ENCODE measurements at places on chromosomes 12 and 14. TPM values are rescaled to one million over a fixed set of nuclear protein-coding genes. Genes with fewer than 3 reads are reported as not detected.

DNA sequence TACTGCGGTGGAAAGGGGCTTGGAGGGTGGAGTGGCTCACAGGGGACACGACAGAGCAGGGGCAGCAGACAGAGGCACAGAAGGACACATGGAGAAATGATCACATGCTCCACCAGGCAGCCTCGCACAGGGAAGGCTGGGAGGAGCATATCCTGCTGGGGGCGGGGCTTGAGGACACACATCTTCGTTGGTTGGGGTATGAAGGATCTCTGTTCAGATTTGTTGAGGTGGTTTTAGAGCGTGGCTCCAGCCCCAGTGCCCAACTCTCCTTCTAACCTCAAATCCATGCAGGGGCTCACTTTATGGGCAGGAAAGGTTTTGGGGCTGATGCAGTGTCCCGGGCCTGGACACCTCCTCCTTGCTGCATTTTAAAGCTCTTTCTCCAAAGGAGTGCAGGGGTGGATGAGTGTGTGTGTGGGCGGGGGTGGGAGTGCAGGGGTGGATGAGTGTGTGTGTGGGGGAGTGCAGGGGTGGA, 733 bp upstream of the P3H3 start:
- H3K27me3 ChIP-seq: no peaks in the 10 kb centered on the region
- H3K36me3 ChIP-seq: no peaks in the 10 kb centered on the region
- 0 out of 2 replicates have a peak overlapping the region, but pooled peaks have one; percentile 29 for H3K27ac ChIP-seq
- H3K4me3 ChIP-seq: no peak overlapping the region

GRCh38 chr12:29008786-29009185, 140.3 kb upstream of the FAR2 start:
- H3K36me3 ChIP-seq: no peaks in the 10 kb centered on the region
- no peaks in the 10 kb centered on the region for H3K4me1 ChIP-seq
- no peak overlapping the region for H3K4me3 ChIP-seq
- no peak overlapping the region for H3K27ac ChIP-seq
- no peak for DNase-seq

- H3K4me1 ChIP-seq: peaks cover 20% of the 10 kb centered on the region
- no peaks in the 10 kb centered on the region for H3K36me3 ChIP-seq
- H3K4me3 ChIP-seq: no peak overlapping the region
- no peak overlapping the region for H3K27ac ChIP-seq
- no peak for DNase-seq
These were observed 1.6 kb upstream of the AQP6 start for GRCh38 chr12:49971141-49971540.

DNA sequence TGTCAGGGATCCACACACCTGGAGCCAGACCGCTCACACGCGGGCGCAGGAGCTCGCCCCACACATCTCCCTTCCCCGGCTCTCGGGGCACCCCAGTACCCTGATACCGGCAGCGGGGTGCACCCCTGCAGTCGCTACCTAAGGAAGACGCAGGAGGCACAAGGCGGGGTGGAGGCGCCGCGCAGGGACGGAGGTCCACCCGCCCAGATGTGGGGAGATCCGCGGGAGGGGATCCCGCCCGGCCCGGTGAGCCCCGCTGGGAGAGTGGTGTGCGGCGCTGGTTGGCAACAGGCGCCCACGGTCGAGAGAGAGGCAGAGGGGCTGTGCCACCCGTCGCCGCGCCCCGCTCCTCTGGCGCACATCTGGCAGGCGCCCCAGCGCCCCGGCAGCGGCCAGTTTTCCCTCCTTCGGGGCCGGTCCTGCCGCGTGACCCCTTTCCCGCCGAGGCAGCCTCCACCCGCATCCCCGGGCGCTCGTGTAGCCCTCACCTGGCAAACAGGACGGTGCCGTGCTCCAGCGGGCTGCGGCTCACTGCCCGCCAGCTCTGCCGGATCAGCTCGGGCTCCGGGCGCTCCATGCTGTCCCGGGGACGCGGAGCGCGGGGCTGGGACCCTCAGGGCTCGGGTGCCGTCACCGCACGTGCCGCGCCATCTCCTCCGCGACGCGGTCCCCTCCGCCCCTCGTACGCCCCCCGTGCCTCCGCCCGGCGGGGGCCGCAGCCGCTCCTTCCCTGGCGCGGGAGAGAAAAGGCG, 469 bp downstream of the NGB start:
- H3K27me3 ChIP-seq: no peaks in the 10 kb centered on the region
- no peak overlapping the region for H3K27ac ChIP-seq
- no peaks in the 10 kb centered on the region for H3K36me3 ChIP-seq
- DNase-seq: no peak
- no peak overlapping the region for H3K4me3 ChIP-seq

CCDC38 gene
- not detected for total RNA-seq

DNA sequence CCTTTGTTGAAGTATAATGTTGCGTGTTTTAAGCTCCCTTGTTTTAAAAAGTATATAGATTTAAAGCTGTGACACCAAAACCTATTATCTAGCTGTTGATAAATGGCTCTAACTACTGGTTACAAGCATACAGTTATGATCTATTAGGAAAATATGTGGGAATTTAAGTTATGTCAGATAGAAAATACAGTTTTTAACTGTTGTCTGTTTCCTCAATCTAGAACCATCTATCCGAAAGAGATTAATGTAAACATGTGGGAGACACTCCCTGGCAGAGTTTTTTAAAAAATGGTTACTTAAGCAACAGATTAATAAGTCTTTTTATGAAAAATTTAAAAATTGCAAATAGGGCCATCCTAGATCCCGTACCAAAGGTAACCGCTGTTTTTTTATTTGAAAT, 8.2 kb downstream of the RPL36AL start:
- no peak overlapping the region for H3K27ac ChIP-seq
- no peaks in the 10 kb centered on the region for H3K27me3 ChIP-seq
- no peak overlapping the region for H3K4me3 ChIP-seq
- peaks cover 3% of the 10 kb centered on the region for H3K36me3 ChIP-seq
- peaks cover 3% of the 10 kb centered on the region for H3K4me1 ChIP-seq

TRIM9 gene
- total RNA-seq: 0.44 TPM

GRCh38 chr14:61215222-61216020, 65.7 kb downstream of the TMEM30B start:
- peaks cover 3% of the 10 kb centered on the region for H3K27me3 ChIP-seq
- H3K36me3 ChIP-seq: no peaks in the 10 kb centered on the region
- no peaks in the 10 kb centered on the region for H3K4me1 ChIP-seq
- no peak for DNase-seq
- no peak overlapping the region for H3K4me3 ChIP-seq
- H3K27ac ChIP-seq: no peak overlapping the region

GRCh38 chr14:51004801-51005526, 60.7 kb upstream of the PYGL start:
- H3K27ac ChIP-seq: no peak overlapping the region
- no peak for DNase-seq
- H3K27me3 ChIP-seq: no peaks in the 10 kb centered on the region
- H3K36me3 ChIP-seq: no peaks in the 10 kb centered on the region
- peaks cover 3% of the 10 kb centered on the region for H3K4me1 ChIP-seq

DNA sequence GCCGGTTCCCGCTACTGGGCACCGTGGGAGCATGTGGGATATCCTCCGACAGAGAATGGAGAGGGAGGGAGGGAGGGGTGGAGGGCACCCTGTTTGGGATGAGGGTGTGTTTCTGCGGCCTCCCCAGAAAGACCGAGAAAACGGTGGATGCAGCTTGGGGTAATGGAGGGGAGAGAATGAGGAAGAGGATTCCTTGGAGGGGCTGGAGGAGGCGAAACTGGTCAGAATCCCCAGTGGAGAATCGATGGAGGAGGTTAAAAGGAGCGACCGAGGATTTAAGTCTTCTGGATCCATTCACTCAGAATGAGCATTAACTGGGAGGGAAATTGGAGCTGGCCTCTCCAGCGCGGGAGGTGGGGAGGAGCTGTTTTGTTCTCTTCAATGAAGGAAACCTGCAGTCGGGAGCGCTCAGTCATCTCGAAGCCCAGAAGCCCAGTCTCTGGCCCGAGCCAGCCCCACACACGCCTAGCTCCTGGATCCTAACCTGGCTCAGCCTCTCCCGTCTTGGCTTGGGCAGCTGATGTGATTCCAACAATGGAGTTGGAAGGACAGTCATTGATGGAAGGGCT, 581 bp downstream of the ARG2 start:
- H3K27me3 ChIP-seq: no peaks in the 10 kb centered on the region
- H3K4me3 ChIP-seq: peak overlapping the region; percentile 58
- no peak for DNase-seq
- H3K36me3 ChIP-seq: no peaks in the 10 kb centered on the region
- H3K4me1 ChIP-seq: peaks cover 9% of the 10 kb centered on the region
- H3K27ac ChIP-seq: no peak overlapping the region

DNA sequence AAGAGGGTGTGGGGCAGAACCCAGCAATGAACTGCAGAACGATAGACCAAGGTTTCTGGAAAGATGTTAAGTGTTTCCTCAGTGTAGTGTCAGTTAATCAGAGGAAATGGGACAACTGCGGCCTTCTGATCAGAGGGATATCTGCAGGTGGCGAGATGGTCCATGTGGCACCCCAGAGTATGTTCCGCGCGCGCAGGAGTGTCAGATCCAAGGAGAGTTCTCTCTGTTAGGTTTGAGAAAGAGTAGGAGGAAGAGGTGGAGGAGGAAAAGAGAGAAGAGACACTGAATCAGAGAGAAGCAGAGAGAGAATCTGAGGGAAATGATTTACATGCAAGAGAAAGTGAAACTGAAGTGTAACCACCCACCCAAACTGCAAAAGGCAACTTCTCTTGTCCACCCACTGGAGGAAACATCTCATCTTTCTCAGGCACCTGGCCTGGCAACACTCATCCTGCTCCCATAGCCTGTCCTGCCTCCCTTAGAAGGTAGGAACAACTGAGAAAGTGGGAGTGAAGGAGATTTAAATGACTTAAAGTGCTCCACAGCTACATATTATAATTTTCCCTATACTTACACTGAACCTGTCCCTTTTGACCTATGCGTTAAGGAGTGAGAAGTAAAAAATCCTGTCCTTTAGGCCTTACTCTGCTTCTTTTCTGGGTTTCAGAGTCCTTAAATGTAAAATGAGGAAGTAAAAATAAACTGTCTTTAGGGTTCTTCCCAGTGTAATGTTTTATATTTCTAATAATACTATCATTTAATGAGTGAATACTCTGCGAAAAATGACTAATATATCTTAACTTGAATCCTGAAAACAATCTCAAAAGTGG, 6.8 kb upstream of the TESPA1 start:
- no peaks in the 10 kb centered on the region for H3K36me3 ChIP-seq
- H3K4me3 ChIP-seq: no peak overlapping the region
- H3K27ac ChIP-seq: no peak overlapping the region
- no peaks in the 10 kb centered on the region for H3K4me1 ChIP-seq
- DNase-seq: no peak
- H3K27me3 ChIP-seq: peaks cover 16% of the 10 kb centered on the region

GRCh38 chr14:22526218-22526617, 62.8 kb downstream of the DAD1 start:
- no peak overlapping the region for H3K27ac ChIP-seq
- H3K4me1 ChIP-seq: no peaks in the 10 kb centered on the region
- peaks cover 2% of the 10 kb centered on the region for H3K27me3 ChIP-seq
- H3K36me3 ChIP-seq: no peaks in the 10 kb centered on the region

SLC38A6 gene
- 9.3 TPM for total RNA-seq

- no peaks in the 10 kb centered on the region for H3K27me3 ChIP-seq
- H3K4me3 ChIP-seq: no peak overlapping the region
- H3K4me1 ChIP-seq: no peaks in the 10 kb centered on the region
- no peaks in the 10 kb centered on the region for H3K36me3 ChIP-seq
- no peak overlapping the region for H3K27ac ChIP-seq
These were observed 91.5 kb upstream of the PTGDR start for GRCh38 chr14:52175982-52176502.

CLEC6A gene
- not detected for total RNA-seq

- no peak overlapping the region for H3K27ac ChIP-seq
- no peak for DNase-seq
- H3K4me1 ChIP-seq: no peaks in the 10 kb centered on the region
- no peaks in the 10 kb centered on the region for H3K27me3 ChIP-seq
- no peak overlapping the region for H3K4me3 ChIP-seq
These were observed 20.2 kb downstream of the CD163 start for GRCh38 chr12:7483343-7483742.

GRCh38 chr14:61866932-61867920, 105.0 kb downstream of the SNAPC1 start:
- no peak overlapping the region for H3K4me3 ChIP-seq
- no peak for DNase-seq
- H3K4me1 ChIP-seq: no peaks in the 10 kb centered on the region
- no peaks in the 10 kb centered on the region for H3K27me3 ChIP-seq
- H3K27ac ChIP-seq: no peak overlapping the region

DNA sequence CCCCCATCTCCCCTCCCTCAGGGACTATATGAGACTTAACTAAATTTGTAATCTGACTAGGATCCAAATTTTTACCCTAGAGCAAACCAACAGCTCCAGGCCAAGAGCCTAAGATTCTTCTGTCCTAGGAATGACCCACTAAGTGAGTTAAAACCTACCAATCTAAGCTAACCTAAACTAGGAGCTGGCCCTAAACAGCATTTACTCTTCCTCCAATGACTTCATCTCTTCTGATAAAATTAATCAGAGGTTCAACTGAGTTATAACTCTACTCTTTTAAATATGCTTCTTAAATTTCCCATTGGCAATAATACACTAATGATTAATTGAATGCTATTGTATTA, 39.9 kb upstream of the TMPO start:
- 0 out of 2 replicates have a peak, but pooled peaks cover 2% of the 10 kb centered on the region for H3K4me1 ChIP-seq
- peak overlapping the region; percentile 10 for H3K27ac ChIP-seq
- H3K27me3 ChIP-seq: no peaks in the 10 kb centered on the region
- no peak for DNase-seq
- H3K36me3 ChIP-seq: no peaks in the 10 kb centered on the region
- no peak overlapping the region for H3K4me3 ChIP-seq

RERG gene
- not detected for total RNA-seq

DNA sequence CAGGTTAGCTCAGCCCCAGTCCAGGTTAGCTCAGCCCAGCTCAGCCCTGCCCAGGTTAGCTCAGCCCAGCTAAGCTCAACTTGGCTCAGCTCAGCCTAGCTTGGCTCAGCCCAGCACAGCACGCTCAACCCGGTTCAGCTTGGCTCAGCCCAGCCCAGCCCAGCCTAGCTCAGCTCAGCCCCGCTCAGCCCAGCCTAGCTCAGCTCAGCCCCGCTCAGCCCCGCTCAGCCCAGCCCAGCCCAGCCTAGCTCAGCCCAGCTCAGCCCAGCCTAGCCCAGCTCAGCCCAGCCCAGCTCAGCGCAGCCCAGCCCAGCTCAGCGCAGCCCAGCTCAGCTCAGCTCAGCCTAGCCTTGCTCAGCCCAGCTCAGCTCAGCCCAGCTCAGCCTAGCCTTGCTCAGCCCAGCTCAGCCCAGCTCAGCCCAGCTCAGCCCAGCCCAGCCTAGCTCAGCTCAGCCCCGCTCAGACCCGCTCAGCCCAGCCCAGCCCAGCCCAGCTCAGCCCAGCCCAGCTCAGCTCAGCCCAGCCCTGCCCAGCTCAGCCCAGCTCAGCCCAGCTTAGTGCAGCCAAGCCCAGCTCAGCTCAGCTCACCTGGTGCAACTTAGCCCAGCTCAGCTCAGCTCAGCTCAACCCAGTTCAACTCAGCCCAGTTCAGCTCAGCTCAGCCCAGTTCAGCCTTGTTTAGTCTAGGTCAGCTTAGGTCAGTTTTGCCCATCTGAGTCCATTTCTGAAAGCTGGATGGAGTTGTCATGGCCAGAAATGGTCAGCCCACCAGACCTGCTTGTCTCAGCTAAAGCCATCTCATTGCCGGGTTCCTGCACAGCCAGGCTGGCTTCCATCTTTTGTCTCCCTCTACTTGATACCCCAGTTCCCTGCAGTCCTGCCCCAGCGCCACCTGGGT, 333.6 kb downstream of the TMEM121 start:
- H3K4me3 ChIP-seq: no peak overlapping the region
- H3K27me3 ChIP-seq: no peaks in the 10 kb centered on the region
- DNase-seq: no peak
- H3K36me3 ChIP-seq: no peaks in the 10 kb centered on the region

CISTR gene
- not detected for total RNA-seq
